Effector memory CD4-positive, alpha-beta T cell (primary cell): ENCODE measurements at places on chromosomes 12 and 14.
A peak's percentile ranks its signal among the peaks of the same experiment; 100 is the strongest.

- DNase-seq = no peak
Observed at GRCh38 chr14:101364503-101365328, 196.6 kb upstream of the DIO3 start.

GRCh38 chr14:105334383-105335230 lies 20.1 kb downstream of the PACS2 start:
- no peak for DNase-seq

DNA sequence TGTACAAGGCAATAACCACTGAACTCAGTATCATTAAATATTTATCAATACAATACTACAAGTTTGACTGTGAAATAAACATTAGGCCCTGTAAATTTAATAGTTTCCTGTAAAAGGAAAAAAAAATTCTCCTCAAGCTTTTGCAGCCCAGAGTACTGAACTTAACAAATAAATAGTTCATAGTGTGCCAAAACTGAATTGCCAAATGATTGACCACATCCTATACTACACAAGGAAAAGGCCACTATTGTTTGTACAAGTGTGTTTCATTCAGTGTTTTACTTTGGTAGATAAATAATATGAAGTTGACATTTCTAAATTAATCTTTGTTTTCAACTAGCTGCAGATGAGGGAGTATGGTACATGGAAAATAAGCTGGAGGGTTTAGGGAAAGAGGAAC lies 379.6 kb downstream of the FLRT2 start:
- no peak for DNase-seq

GRCh38 chr12:116274551-116275375 lies 2.7 kb downstream of the MED13L start:
- DNase-seq = no peak

- DNase-seq = no peak
Observed at GRCh38 chr12:111270239-111270638, 98.7 kb downstream of the PHETA1 start.

DNA sequence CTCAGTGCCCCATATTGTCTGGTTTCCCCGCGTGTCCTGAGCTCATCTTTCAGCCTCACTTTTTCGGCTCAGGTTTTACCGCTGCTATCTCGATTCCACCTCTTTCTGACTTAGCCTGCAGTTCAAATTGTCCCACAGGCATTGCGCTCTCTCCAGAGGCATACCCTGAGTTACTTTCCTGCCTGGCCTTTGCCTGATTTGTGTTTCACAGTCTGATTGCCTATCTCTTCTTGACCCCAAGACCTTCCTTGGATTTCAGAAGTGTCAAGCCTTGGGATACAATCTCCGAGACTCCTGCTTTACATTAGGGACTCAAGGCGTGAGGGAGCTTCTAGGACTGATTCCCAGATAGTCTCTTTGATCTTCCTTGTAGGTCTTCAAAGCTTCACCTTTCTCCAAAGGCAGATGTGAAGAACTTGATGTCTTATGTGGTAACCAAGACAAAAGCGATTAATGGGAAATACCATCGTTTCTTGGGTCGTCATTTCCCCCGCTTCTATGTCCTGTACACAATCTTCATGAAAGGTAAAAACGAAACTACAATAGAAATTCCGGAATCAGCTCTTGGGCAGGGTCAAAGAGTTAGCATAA lies 629 bp downstream of the LETMD1 start:
- DNase-seq = no peak

DNA sequence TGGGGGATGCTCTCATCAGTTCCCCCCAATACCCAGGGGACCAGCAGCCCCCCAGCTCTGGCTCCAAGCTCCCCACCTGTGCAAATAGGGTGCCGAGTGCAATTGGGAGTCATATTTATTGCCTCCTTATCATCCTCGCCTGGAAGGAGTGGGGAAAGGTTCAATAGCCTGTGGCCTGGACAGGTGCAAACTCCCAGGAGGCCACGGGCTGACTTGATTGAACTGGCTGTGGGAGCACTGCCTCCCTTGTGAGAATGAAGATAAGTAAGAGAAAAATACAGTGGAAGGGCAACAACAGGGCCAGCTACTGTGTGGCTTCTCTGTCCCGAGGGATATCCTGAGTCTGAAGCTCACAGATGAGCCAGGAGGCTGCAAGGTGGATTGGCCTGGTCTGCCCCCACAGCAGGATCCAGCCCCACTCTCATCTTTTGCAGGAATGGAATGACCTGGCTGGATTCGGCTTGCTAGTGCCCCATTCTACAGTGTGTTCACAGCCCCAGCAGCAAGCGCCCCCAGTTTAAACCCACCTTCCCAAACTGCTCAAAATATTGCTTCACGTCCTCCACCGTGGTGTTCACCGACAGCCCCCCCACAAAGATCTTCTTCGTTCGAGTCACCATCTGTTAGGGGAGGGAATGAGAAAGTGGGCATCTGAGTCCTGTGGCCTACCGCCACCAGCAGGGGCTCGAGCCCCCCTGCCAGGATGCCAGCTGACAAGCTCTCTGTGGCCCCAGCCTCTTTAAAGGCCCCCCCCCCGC lies 6.3 kb downstream of the MSI1 start:
- no peak for DNase-seq

DNA sequence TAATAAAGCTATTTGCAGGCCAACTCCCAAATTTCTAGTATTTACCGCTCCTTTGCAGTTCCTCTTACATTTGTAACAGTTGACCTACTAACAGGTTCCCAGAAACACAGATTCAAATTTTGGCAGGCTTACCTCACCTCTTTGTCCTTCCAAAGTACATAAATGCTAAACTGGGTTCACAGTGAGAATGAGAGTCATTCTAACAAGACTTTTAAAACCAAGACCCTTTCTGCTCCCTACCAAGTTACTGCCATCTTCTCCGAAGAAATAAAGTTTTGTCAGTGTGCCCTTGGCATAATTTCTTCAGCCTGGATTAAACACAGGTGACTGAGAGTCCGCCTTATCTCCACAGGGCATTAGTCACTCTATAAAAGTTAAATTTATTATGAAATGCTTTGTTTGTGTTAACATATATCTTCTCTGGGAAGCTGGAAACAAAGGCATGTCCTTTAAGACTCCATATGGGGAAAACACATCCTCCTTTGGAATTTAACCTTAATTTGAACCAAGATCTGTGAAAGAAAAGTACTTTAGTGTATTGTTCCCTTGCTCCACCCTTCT lies 28.2 kb downstream of the FOXA1 start:
- no peak for DNase-seq

GRCh38 chr12:52739963-52740362 lies 36.6 kb upstream of the KRT77 start:
- DNase-seq = no peak

GRCh38 chr12:89344043-89344861 lies 8.0 kb downstream of the DUSP6 start:
- DNase-seq = no peak

DNA sequence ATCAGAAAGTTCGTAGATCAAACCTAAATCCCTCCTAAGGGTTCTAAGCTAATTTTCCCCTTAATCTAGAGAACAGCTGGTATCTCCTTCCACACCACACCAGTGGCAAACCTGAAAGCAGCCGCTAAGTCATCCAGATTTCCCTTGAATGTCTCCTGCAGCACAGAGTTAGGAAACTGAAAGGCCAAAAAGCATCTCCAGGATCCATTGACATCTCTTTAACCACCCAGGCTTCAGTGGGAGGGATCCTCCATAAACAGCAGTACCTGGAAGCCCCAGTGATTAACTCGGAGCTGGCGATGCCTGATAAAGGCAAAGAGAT lies 47.6 kb downstream of the CRACR2A start:
- no peak for DNase-seq

- DNase-seq = no peak
Observed at GRCh38 chr12:53551889-53552291, 44.6 kb upstream of the NPFF start.

DNA sequence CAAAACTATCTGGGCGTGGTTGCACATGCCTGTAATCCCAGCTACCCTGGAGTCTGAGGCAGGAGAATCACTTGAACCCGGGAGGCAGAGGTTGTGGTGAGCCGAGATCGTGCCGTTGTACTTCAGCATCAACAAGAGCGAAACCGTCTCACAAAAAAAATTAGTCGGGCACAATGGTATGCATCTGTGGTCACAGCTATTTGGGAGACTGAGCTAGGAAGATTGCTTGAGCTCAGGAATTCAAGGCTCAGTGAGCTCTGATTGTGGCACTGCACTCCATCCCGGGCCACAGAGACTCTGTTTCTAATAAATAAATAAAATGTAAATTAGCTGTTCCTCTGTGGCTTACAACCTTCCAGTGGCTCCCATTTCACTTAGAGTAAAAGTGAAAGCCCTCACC lies 28.0 kb downstream of the RCOR1 start:
- no peak for DNase-seq

- no peak for DNase-seq
Observed at GRCh38 chr14:34021096-34021495, 70.2 kb upstream of the EGLN3 start.

GRCh38 chr12:47758834-47759690 lies at the start of gene RAPGEF3:
RAPGEF3 (minus strand) TSS chr12:47758880; CDS start chr12:47758556, 324 bp downstream.
- peak; percentile 65 for DNase-seq

DNA sequence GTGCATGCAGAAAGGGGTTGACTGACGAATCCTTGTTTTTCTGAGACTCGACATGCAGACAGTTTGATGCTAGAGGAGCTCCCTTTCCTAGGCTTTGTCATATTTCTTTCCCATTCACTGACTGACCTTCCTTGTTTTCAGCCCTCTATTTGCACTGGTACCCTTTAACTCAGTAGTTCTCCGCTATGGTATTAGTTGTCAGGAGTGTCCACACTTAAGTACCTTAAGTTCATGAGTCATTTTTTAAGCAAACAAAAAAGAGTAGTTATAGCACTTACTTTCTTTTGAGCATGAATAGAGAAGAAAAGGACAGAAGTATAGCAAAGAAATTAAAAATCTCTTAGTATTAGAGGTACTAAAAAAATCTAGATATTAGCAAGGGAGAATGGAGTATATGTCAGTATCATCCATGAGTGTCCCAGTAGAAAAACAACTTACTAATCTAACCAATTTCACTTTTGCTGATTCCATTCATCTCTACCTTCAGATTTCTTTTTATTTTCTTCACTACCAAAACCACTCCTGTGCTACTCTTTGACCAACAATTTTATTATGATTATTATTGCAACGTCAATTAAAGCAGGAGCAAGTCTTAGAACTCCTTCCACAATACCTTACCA lies 8.3 kb downstream of the ATP2B1 start:
- DNase-seq = no peak

DNA sequence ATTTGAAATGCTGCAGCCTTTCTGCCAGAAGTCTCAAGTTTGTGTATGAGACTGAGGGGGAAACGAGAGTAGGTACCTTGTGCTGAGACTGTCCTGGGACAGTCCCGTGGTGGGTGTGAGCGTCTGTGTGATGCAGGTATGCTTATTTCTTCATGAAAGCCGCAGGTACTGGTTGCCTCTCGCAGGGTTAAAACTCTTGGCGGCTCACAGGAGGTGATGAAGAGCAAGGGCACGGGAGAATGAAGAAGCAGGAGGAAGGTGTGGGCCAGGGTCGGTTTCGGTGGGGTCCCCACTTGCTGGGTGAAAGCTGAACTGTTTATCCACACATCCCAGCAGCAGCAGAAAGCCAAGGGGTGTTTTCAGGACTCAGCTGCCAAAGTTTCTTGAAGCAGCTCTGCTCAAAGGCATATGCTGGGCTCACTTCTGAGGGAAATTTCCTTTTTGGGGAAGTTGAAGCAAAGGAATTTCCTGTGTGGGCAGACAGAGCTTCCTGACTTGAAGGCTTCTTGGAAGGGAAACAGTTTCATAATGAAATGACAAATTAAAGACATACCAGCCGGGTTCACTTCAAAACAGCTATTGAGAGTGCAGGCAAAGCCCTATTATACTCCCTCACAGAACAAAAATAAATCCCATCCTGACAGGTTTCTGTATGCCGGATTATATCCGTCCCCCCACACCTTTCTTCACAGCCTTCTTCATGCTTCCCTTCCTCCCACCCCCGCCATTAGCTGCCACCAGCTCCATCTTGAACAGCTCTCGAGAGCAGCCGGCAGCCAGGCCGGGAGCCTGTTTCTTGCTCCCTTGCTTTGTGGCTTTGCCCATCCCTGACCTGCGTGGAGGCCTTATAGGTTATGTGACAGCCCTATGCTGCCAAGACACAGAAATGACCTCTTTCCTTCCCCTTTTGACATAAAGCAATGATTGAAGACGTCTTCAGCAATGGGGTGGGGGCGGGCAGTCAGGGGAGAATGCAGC lies 116.6 kb downstream of the ETV6 start:
- no peak for DNase-seq

- DNase-seq = no peak
Observed at GRCh38 chr12:123910761-123911193, 61.9 kb downstream of the CCDC92 start.

GRCh38 chr12:129202109-129202814 lies 349.0 kb downstream of the GLT1D1 start:
- DNase-seq = no peak

DNA sequence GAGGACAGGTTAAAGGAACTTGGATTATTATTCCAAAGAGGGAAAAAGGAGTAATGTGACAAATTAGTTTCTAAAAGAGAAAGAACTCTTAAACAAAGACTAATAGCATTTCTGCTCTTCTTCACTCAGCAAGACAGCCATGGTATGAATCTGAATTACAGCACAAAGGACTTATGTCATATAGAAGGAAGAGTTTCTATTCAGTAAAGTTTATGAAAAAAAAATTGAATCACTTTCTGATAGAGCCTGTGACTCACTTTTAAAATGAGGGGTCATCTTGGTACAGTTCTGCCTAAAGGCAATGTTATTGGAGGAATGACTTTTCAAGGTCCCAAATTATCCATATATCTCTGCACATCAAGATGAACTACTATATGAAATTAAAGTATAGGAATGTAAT lies 101.7 kb downstream of the DUSP6 start:
- no peak for DNase-seq

DNA sequence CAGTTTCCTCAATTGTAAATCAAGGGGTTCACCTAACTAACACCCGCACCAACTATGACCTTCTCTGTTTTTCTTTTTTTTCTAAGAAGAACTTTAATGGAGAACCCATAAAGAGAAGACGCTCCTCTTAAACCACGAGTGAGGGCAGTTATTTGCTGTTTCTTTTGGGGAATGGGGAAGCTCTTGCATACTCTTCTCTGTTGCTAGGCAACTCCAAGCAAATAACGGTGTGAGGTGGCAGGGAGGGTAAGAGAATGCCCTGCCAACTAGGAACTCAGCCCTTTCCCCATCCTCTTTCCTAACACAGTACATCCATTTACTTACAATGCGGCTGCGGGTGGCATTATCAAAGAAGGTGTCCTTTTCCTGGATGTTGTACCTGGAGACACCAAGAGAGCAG lies 114.9 kb downstream of the ANO2 start:
- no peak for DNase-seq

DNA sequence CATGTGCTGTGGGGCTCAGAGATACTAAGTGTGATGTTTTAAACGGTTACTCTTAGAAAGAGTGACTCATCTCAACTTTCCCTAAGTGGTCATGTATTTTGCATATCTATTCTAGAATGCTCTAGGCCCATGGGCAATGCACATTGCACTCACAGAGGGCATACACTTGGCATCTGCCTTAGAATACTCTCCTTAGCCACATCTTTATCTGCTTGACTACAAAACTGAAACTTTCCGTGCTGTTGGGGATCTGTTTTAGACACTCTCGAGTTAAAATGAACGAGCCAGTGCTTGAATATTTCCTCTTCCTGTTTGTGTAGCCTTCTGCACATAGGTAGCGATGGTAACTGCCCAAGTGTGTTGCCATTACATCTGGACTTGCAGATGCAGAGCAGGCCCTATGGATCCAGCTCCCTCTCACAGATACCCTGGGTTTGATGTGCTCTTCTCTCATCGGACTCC lies 180.5 kb downstream of the CAND1 start:
- DNase-seq = no peak
